AG10803 (cell line): ENCODE measurements at places on chromosomes 5 and 9.
A peak's percentile ranks its signal among the peaks of the same experiment; 100 is the strongest.

GRCh38 chr5:146680846-146681584, 165.0 kb upstream of the GPR151 start:
- no peak for DNase-seq

DNA sequence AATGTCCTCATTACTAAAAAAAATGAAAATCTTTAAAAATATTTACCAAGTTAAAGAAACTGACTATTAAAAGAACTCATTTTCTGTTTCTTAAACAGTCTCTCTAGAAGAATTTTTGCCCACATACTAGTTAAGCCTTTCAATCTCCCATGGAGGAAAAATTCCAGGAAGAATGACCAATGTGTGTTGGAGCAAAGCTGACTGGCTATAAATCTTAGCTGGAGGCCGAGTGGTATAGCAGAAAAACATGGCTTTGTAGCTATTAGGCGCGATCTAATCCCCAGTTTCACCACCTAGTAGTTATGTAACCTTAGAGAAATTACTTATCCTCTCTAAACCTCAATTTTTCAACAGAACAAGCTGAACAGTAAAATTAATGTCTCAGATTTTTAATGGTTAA, 135.5 kb upstream of the PRLR start:
- DNase-seq, result no peak

GRCh38 chr9:29311221-29311620, 1737.9 kb upstream of the C9orf72 start:
- DNase-seq, result no peak

DNA sequence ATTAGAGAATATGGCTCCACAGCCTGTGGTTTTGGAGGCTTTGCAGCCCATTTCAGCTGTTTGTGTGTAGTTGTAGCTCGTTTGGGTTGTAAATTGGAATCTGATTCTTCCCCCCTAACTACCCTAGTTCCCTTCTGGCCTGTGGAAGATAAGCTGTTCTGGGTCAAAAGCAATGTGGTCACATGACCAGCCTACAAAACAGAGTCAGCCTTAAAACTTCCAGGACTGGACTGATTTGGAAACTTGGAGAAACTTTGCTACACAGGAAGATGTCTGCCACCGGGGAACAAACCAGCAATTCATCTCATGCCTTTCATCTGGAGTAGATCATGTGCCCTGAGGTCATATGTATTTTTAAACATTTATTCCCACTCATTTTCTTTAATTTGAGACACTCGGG, 83.8 kb downstream of the DAPK1 start:
- DNase-seq, result no peak

DNA sequence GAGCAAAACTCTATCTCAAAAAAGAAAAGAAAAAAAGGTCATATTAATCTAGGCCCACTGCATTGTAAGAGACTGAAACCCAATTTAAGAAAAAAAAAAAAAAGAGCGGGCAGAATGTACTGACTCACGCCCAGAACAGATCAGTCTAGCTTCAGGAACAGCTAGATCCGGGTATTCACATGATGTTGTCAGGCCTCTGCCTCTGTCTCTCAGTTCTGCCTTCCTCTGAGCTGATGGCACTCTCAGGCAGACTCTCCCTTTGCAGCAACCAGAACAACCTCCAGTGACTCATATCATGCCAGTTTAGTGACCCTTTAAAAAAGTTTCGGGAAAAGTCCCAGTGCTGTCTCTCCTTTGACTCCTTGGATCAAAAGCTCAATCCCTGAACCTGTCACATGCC, 53.0 kb downstream of the NEURL1B start:
- no peak for DNase-seq

GRCh38 chr9:129489838-129490582, 130.9 kb downstream of the C9orf50 start:
- DNase-seq, result peak; percentile 44

- DNase-seq, result no peak
These were observed 158.1 kb downstream of the FGF1 start for GRCh38 chr5:142527664-142528295.

- DNase-seq, result no peak
These were observed 220.0 kb downstream of the CACNA1B start for GRCh38 chr9:138097501-138097991.

DNA sequence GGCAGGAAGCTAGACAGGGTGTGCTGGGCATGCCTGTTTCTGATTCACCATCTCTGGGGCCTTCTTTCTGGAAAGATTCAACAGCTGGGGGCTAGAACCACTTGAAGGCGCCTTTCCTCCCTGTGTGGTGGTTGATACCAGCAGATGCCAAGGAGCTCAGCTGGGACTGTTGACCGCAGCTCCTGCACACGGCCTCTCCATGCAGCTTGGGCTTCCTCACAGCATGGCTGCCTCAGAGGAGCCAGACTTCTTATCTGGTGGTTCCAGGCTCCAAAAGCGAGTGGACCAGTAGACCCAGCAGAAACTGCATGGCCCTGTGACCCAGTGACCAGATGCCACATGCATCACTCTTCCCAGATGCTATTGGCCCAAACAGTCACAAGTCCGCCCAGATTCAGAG, 74.7 kb upstream of the COL5A1 start:
- DNase-seq, result no peak

GRCh38 chr9:137784046-137784445, 93.5 kb upstream of the CACNA1B start:
- DNase-seq, result no peak

DNA sequence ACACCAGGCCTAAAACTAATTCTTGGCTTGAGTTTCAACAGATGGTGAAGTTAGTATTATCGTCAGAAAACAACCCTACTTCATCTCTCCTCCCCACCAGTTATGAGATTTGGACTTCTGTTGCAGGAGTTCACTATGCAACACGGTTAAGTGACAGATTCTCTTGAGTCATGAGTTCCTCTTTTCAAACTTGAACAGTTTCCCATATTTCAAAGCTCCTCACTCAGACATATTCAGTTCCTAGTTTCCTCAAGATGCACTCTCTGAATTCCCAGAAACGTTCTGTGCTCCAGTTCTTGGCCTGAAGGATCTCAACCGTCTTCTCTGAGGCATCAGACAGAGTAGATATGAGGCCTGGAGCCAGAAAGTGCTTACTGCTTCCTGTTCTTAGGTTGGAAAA, 7.3 kb upstream of the PTGER4 start:
- no peak for DNase-seq

- DNase-seq, result no peak
These were observed 39.8 kb upstream of the ANGPTL2 start for GRCh38 chr9:127162046-127162863.

GRCh38 chr5:118548761-118549720, 439.3 kb downstream of the DTWD2 start:
- DNase-seq, result peak; percentile 93

DNA sequence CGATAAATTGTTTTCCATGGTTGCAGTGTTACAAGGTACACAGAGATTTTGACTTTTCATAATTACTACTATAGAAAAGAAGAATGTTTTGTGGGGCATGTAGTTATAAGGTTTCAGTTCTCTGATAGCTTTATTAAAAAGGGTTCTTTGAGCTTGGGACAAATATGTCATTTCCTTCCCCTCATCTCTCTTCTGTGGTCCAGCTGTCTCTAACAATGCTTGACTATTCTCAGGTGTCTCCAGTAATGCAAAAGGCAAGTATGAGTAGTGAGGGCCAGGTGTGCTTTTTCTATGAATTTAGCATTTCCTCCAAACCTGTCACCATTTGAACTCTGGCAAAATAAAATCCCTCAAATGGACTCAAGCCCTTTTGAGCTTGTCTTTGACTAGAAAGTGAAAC, 84.3 kb downstream of the SLF1 start:
- no peak for DNase-seq

- DNase-seq, result peak; percentile 93
These were observed 438 bp upstream of the PAPPA start for GRCh38 chr9:116152941-116153764.

- DNase-seq, result no peak
These were observed 101.5 kb downstream of the VAV2 start for GRCh38 chr9:133890583-133890982.

GRCh38 chr5:155897761-155898160, 429.2 kb upstream of the SGCD start:
- peak; percentile 96 for DNase-seq

DNA sequence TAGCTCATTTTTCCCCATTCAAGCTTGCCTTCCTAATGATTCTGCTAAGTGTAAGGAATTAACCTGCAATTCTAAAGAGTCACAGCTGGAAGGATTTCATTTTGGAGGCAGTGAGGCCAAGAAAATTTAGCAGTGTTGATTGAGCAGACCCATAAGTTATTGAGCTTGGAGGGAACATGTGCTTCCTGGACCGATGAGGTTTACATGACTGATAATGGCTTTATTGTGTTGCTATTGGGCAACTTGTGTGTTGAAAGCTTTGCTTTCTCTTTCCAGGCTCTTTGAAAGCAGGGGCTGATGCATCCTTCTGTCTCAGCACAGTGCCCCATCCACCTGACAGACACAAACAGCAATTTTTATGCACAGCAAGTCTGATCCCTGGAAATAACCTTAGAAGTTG, 398.9 kb upstream of the PCSK5 start:
- DNase-seq, result no peak

DNA sequence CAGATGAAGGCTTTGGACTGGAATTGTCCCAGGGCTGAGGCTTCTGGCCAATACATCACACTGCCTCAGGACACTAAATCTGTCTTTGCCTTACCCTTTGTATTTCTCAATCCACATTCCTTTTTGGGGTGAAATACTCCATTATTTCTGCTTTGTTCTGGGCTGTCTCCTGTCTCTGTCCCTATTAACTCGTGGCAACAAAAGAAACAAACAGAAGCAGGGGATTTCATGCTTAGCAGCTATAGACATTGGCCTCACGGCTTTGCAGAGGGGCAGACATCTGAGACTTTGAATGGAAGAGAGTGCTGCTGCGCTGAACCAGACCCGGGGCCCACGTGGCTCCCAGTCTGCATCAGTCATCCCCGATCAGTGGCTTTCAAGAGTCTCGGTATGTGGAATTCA, 129.7 kb downstream of the ARL15 start:
- DNase-seq, result peak; percentile 92

- peak; percentile 40 for DNase-seq
These were observed 8.4 kb upstream of the SETD9 start for GRCh38 chr5:56900858-56901578.

- DNase-seq, result no peak
These were observed 545.2 kb downstream of the CSNK1G3 start for GRCh38 chr5:124056991-124057723.

DNA sequence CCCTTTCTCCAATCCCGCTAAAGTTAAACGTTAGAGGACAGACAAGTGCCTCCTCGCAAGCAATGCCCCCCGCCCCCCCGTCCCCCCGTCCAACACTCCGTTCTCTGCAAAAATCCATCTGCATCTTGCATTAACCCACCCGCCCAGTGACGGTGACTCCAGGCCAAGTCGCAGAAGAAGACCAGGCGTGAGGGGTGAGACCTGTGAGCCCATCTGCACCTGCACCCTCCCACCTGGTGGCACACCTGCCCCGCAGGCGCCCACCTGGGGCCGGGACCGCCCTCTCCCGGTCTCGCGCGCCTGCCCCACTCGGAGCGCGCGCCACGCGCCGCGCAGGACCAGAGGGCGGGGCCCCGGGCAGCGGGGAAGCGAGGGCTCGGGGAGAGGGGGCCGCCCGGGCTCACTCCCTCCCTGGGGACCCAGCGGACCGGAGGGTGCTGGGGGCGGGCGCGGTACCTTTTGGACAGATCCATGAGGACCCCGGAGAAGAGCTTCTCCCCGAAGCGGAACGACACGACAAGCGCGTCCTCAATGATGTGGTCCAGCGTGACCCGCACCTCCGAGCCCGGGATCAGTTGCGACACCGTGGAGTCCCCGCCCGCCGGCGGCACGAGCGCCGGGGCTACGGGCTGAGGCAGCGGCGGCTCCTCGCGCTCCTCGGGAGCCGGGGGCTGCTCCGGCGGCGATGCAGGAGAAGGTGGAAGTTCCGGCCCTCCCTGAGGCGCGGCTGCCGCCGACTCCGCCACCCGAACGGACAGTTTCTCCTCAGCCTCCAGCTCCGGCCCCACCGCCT, 705 bp downstream of the PWWP2A start:
- no peak for DNase-seq

DNA sequence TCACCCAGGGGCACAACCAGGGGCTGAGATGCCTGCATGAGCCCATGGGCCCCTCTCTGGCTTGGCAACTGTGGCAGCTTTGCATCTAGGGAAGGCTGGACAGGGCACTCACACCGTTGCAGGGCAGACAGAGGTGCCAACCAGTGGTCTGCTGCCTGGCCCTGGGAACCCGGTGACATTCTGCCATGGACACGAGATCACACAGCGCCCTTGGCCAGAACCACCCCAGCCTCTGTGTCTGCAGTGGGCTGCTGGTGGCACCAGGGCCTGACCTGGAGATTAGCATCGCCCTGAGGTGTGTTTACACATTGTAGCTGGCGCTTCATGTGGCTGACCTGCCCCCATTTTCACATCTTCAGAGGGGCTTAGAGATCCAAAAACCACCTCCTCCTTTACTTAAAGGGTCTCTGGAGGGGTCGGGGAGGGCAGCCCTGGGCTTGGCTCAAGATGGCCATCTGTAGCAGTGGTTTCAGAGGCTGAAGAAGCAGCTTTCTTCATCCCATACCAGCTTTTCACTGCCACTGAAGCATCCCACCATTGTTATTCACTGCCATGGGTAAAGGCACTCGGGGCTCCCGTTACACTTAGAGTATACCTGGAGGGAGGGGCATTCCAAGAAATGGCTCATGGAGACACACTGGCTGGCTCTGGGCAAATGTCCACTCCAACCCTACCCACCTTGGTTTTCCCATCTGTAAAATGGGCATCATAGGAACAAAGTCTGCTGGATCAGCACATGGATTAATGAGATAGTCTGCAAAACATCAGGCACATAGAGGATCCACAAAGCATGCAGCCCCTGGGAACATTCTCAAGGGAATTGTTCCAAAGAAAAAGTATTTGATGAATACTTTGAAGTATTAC, 11.4 kb downstream of the DCANP1 start:
- no peak for DNase-seq

DNA sequence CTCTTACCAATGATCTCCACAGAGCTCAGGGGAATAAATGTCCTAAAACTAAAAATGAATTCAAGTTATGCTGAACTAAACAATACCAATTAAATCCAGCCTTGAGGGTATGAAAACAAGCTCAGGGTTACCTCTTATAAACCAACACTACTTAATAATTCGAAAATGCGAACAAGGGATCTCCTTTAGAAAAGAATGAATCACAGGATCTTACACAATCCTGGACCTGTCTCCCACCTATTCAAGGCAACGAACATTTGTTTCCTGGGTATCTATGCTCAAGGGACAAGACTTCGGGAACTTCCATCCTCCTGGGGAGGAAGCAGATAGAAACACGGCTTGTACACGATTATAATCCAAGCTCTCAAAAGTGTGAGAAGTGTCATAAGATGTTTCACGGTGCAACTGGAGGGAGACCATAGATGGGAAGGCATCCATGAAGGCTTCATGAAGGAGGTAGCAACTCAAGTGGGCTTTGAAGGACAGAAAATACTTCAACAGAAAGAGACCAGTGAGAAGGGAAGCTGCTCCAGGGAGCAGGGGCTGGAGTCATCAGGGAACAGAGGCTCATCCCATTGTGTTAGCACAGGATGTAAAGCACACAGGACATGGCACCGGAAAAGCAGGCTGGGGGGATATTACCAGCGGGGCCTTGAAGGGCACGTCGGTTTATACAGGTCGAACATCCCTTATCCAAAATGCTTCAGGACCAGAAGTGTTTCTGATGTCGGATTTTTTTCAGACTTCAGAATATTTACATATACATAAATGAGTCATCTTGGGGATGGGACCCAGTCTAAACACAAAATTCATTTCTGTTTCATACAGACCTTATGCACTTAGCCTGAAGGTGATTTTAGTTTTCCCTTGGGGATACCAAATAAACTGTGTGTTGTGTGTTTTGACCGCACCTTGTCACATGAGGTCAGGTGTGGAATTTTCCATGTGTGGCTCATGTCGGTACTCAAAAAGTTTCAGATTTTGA, 87.4 kb downstream of the TLE1 start:
- no peak for DNase-seq
